NCI-H1417 treated with DMSO at 0.1 percent for 48 hours (cell line): ENCODE measurements at places on chromosomes 6 and 20.

DNA sequence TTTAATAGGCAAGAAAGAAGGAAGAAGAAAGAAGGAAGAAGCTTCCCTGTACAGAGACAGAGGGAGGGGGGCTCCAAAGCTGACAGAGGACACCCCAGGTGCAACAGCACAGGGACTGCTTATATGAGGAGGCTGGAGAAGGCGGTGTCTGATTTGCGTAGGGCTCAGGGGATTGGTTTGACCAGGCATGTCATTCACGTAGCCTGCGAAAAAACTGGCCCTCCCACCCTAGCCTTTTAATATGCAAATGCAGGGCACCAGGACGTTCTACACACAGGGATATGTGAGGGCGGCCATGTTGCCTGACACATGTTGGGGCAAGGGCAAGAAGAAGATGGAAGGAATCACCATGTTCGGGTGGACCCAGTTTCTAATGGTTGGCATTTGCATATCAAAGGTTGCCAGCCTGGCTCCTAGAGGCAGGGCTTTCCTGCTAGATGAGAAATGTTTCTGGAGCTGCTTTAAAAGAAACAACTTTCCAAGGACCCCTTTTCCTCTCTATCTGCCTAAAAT lies 305.4 kb upstream of the CDYL start:
- DNase-seq: no peak

DNA sequence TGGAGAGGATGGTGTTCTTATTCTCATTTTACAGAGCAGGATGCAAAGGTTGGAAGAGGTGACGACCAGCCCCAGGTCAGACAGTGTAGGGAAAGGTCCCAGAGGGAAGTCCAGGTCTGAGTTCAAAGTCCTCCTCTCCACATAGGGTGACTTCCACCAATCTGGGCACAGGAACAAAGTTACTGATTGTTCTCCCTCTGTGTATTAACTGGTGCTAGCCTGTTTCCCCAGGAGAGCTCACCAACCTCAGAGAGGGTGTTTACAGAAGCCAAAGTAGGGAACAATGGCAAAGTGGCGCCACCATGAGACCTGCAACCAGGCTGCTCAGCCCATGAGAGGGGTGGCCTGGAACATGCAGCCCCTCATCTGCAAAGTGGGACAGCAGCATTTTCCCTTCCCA lies 16.8 kb upstream of the SIRPB1 start:
- DNase-seq: no peak

GRCh38 chr20:10433623-10434466 lies at the start of gene MKKS:
MKKS (minus strand) TSS chr20:10434222; CDS start chr20:10413514, 20,708 bp downstream.
- peak; percentile 90 for DNase-seq

GRCh38 chr20:54227751-54228150 lies 19.9 kb downstream of the PFDN4 start:
- DNase-seq: no peak

GRCh38 chr6:1991332-1991878 lies 254.0 kb downstream of the GMDS start:
- no peak for DNase-seq

- DNase-seq: no peak
Observed at GRCh38 chr6:146363838-146364607, 179.6 kb upstream of the RAB32 start.

GRCh38 chr6:27809067-27809938 lies 102.9 kb downstream of the OR2B2 start:
- DNase-seq: no peak

DNA sequence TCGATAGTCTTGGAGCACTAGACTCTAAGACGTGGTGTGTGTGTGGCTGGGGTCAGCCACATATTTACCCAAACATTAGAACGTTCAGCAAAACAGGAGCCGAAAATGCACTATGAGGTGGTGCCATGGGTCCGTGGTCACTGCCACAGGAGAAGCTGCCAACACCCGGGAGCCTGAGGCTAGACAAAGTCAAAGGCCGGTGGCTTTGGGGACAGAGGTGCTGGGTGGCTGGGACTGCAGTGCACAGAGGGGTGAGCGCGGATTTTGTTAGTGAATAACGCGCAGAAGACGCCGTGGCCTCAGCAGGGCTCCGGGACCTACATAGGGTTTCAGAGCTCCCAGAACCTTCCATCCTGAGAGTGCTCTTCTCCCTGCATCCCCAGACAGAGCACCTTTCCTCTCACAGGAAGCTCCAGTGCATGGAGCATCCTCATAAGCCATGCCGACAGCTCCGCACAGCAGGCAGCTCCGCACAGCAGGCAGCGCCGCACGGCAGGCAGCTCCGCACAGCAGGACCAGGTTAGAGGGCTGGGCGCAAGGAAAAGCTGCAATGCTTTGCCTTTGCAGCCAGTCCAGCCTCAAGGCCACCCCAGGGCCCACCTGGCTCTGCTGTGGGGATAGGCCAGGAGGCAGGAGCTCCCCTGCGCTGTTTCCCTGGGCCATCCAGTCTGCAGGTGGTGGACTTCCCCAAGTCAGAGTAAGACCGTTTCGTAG lies 304.1 kb downstream of the TAF4 start:
- no peak for DNase-seq

DNA sequence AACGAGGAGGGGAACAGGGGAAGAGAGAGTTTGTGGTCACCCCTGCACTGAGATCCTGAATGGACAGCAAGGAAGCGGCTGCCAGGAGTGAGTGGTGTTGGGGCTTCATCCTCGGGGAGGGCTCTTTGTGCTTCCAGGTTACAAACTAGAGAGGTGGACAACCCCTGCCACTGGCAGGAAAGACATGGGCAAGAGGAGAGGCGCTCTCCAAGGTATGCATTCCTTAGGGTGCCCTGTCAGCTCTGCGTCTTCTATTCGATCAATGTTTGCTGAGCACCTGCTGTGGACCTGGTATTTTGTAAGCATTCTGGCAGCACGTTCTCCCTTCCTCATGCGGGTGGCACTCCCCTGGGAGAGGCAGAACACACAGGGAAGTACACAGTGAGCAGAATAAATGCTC lies 93.6 kb downstream of the CDH4 start:
- no peak for DNase-seq

DNA sequence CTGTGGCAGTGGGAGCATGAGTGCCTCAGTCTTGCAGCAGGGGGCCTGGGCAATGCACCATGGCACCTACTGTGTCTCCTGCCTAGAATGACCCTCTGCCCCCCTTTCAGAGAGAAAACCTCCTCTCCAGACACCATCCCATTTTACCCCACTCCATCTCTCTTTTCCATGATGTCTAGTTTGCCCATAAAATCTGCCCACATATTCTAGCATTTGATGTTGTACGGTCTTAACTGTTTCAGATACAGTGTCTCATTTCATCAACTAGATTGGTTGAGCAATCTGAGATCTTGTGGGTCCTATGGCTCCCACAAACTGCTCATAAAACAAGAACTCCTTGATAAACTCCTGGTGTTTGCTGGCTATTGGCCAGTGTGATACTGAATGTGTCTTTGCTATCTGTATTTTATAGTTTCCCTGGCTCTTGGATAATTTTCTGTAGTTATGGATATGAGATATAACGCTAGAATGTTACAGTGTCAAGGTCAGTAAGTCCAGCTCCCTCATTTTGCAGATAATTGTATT lies 8.1 kb downstream of the PNPLA1 start:
- no peak for DNase-seq

DNA sequence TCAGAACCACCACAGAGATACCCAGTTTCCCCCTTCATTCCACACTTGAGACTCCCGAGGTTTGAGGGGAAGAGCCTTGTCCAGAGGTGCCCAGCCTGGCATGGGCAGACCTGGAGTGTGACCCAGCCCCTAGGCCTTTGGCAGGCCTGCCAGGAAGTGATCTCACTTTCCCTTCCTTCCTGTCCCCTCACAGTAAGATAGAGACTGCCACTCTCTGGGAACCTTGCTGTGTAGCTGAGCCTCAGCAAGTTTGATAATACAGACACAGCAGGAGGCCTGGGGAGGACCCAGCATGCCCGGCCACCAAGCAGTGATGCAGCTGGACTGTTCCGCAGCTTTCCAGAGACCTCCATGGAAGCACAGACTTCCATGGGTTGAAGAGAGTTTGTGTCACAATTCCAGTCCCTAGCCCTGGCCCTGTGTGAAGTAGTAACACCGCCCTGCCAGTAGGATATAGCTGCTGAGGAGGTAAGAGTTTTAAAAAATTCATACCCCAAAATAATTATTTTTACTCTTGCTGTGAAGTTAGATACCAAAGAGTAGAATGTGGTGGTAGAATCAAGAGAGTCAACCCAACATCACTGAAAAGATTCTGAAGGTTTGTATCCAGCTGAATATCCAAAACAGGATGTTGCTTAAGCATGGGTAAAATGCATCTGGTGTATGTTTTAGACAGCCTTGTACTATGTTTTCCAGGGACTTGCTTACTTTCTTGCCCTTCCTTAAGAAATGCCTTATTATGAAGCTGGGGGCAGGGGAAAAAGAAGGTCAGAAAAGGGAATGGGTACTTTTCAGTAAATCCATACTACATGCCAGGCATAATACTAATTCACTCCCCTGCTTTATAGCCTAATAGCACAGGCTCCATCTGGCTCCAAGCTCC lies 16.3 kb downstream of the PKIG start:
- DNase-seq: no peak

- no peak for DNase-seq
Observed at GRCh38 chr6:140504776-140505175, 1130.3 kb upstream of the CITED2 start.

DNA sequence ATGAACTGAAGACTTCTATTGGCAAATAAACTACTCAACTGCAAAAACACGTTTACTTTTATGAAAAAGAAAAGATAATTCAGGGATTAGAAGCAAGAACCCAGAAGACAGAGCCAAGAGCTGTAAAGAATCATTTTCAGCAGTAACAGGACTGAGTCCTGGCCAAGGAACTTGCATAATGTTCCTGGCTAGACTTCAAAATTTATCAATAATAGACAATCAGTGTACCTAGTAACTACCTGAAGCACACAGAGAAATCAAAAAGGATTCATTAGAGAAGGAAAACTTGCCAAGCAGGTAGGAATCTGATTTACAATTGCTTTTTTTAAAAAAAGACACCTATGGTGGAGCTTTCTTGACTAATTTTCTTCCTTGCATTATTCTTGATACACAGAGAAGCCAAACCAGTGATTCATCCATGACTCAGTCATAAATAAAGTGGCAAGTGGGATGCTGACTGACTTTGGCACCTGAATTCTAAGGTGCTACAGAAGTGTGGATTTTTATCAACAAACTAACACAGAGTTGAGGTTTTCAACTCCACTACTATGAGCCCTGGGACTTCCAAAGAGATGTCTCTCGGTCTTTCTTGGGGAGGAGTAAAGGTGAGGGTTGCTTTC lies 281.3 kb downstream of the BMP7 start:
- no peak for DNase-seq

- DNase-seq: no peak
Observed at GRCh38 chr6:57078531-57079207, 11.3 kb upstream of the ZNF451 start.

GRCh38 chr6:150380256-150380655 lies 11.4 kb downstream of the IYD start:
- DNase-seq: no peak

DNA sequence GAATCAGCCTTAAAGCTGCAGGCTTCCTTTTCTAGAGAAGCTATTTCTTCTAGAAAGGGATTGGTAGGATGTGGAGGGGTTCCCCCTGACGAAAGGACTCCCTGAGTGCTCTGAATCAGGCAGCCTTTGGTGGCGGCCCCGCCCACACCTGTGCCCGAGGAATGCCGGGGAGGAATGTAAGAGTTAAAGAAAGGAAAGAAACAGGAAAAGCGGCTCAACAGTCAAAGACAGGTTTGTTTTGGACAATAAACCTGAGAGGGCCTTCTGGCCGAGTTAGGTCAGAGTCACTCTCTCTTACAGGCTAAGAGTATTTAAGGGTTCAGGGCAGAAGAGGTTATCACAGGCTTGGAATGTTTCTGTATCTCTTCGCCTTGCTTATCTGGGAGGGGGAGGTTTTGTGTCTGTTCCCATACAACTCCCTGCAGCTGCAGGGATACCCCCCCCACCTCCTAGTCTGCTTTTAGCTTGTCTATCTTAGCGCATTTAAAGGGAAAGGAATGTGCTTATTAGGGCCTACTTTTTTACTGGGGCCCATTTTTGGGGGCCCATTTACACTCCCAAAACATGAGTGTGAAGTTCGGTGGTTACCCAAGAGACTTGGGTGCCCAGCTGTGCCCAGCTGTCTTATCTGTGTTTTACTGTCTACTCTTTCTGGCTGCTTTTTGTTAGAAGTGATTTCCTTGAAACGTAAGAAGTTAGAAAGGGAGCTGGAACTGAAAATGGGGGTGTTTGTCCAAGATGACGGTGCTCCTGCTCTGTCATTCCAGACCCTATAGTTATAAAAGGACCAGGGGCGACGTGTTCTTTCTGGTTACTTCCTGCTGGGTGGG lies 32.8 kb downstream of the DYNLT1 start:
- no peak for DNase-seq

DNA sequence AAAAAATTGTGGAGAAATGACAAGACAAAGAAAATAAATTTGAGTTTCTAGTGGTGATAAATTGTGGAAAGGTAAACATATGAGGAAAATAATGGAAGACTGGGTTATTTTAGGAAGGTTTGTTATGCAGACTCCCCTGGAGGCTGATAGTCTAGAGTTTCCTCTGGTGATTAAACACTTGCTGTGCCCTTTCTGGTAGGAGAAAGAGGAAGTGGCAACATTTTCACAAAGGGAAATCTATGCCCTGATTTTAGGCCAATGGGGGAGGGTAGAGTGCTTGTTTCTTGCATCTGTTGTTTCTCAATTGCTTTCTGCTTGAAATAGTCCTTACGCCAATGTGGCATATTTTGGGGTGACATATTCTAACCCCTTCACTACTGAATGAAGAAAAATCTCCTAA lies 129.1 kb upstream of the DOK5 start:
- no peak for DNase-seq

DNA sequence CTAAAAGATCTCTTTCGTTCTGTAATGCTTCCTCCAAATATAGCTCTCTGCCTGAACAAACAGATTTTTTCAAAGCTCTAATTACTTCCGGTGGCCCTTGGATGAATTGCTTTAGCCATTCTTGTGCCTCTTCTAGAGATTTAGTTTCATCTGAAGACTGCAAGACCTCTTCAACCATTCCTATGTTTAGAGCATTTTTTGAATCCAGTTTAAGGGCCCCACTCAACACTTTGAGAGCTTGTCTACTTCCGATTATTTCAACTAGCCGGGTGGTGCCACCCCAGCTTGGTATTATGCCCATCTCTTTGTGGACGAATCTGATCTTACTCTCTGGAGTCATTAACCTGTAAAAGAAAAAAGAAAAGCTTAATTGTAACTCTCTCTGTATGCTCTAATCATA lies 23.3 kb downstream of the RNF146 start:
- no peak for DNase-seq

- no peak for DNase-seq
Observed at GRCh38 chr6:34718976-34719375, 22.4 kb upstream of the ILRUN start.
